ENCODE measurements at places on chromosomes 3 and 15.

DNA sequence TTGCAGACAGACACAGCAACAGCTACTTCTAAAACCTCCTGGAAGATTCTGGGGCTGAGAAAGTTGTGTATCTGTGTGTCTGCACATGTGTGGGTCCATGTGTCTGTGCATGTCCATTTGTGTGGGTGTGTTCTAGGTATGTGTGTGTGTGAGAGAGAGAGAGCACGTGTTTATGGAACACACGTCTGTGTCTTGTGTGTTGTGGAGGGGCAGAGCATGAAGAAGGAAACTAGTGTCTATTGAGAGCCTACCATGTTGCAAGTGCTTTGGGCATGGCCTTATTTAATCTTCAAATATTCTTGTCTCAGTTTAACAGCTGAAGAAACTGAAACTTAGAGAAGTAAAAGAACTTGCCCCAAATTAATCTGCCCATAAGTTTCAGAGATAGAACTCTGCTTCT, 327.5 kb downstream of the UACA start:
- no peak for DNase-seq

DNA sequence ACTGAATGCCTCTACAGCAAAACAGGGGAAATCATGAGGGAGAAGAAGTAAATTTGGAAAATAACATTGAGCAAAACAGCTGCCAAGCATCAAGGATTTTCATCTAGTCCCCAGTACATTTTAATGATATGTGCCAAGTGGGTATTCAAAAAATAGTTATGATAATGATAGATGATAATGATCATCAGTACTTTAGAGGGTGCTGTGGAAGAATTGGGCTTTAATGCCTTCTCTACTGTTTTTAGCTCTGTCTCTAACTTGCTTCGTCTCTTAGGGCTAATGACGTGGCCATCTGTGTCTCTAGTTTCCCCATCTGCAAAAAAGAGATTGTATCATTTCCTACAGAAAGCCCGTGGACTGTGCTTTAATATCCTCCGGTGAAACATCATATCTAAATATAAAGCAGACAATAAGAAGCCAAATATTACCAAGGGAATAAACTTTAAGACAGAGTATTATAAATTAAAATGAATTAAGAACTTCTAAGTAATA, 10.2 kb upstream of the FSIP1 start:
- DNase-seq = no peak

DNA sequence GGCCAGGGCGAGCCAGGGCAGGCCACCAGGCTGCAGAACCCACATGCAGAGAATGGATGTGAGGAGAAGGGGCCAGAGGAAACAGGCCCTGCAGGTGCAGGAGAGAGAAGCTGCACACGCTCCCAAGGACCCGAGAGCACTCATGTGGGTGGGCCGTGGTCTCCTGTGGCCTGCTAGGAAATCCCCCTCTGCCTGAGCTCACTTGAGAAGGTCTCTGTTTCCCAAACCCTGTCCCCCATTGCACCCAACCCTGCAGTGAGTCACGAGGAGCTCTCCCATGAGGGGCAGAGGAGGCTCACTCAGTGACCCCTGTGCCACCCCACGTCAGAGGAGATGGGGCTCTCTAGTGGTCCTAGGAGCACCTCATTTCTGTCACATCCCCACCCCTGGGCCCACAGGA, 111.1 kb downstream of the KLF13 start:
- no peak for DNase-seq

- no peak for DNase-seq
Observed at GRCh38 chr3:38647217-38647970, 2.1 kb downstream of the SCN5A start.

GRCh38 chr15:75202251-75203016, 752 bp downstream of the C15orf39 start:
- DNase-seq = peak; percentile 66

- no peak for DNase-seq
Observed at GRCh38 chr3:157305392-157305791, 131.3 kb upstream of the PTX3 start.

DNA sequence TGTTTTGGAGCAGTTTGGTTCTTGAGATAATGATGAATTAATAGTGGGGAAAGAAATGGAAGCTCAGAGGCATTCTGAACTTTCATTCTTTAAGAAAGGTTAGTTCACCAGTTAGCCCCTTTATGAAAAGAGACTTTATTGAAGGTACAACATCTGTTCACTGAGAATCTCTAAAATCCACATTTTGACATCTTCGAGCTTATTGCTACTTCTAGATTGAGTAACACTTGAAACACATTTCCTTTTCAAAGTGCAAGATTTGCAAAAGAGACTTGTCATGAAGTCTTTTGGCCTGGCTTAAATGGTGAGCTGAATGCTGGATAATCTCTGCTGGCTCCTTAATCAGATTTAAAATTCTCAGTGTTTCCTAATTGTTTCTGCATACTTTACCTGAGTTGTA, 42.3 kb downstream of the RAB8B start:
- DNase-seq = no peak

GRCh38 chr15:50773389-50773788, 7.9 kb upstream of the SPPL2A start:
- DNase-seq = no peak

DNA sequence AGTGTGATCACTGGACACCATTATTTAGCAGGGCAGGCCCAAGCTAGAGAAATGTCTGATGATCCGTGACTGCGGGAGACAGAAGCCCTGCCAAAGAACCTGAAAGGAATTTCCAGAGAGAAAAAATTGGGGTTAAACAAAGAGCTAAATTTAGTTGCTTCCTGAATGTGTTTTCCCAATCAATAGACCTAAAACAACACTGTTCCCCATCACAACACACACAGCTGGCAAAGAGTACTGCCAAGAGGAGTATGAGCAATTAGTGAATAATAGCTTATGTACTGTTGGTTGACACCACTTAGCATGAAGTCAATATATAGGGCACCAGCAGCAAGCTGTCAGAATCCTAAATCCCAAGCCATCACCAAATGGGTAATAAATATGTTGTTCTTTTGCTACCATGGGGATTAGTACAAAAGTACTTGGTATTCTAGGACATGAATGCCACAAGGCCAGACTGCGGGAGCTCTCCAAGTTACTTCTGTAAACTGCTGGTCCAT, 35.7 kb downstream of the CLK3 start:
- DNase-seq = no peak

DNA sequence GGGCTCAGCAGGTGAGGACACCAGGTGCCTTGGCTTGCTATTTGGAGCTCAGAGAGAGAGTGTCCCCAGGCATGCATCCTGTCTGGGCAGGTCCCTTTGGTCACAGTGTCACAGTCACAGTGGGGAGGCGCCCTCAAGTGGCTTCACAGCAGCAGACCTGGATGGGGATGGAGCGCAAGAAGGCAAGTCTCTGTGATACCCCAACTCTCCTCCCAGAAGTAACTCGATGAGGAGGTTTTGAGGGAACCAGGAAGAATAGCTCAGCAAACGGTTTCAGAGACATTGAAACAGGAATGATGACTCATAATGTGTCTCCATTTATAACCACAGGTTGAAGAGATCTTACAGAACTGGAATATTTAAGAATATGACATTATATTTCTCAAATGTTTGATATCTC, 66.5 kb upstream of the SH3GL3 start:
- DNase-seq = no peak

GRCh38 chr15:29938361-29939335, 116.4 kb upstream of the TJP1 start:
- DNase-seq = no peak

GRCh38 chr3:25831578-25831977, 41.7 kb downstream of the OXSM start:
- DNase-seq = no peak

- DNase-seq = no peak
Observed at GRCh38 chr3:28699283-28699682, 350.7 kb upstream of the AZI2 start.

GRCh38 chr3:105938806-105939205, 70.0 kb upstream of the CBLB start:
- DNase-seq = no peak

GRCh38 chr3:168117059-168117458, 21.3 kb upstream of the GOLIM4 start:
- no peak for DNase-seq

DNA sequence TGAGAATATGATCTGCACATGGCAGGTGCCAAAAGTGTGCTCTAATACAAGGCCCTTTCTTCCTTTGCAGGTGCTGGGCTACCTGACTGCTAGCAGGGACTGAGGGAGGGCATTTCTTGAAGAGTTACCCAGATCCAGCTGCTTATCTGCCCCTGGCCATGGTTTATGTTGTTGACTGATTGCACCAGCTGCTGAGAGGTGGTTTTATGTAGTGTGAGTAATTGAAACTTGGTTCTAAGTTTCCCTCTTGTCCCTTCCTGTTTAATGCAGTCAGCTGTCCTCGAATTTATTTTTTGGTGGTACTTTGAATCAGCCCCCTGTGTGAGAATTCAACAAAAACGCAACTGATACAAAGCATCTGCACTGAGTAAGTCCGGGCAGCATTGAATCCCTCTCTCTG, 288.3 kb upstream of the C2CD4B start:
- DNase-seq = no peak

GRCh38 chr3:127899200-127899599, 15.8 kb upstream of the KBTBD12 start:
- DNase-seq = no peak

- no peak for DNase-seq
Observed at GRCh38 chr3:111639316-111639715, 44.2 kb upstream of the ZBED2 start.

- no peak for DNase-seq
Observed at GRCh38 chr15:36814708-36815107, 235.3 kb downstream of the CDIN1 start.

DNA sequence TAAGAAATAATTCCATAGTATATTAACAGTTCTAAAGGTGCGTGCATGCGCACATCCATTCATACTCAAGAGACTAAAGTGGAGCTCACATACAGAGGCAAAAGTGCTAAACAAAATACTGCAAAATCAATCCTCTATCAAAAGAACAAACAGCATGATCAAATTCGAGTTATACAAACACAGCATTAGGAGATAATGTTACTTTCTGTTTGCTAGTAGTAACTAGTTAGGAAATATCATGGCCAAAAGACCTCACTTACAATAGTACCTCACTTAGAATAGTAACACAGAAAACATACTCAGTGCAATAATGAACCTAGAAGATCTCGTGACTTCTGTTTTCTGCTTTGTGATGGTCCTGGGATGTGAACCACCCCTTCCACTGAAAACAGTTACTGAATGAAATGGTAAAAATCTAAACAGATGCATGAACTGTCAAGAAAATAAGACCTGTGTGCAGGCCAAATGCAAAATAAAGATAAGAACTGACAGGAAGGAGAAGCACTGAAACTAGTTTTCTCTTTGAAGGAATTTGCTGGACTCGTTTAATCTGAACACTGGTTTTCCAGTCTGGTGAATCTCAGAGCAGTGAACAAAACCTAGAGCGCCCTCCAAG, 20.9 kb upstream of the CEMIP start:
- DNase-seq = no peak

- DNase-seq = no peak
Observed at GRCh38 chr15:70087708-70088352, 9.9 kb downstream of the TLE3 start.

- DNase-seq = no peak
Observed at GRCh38 chr3:20105513-20106280, 65.5 kb downstream of the KAT2B start.

DNA sequence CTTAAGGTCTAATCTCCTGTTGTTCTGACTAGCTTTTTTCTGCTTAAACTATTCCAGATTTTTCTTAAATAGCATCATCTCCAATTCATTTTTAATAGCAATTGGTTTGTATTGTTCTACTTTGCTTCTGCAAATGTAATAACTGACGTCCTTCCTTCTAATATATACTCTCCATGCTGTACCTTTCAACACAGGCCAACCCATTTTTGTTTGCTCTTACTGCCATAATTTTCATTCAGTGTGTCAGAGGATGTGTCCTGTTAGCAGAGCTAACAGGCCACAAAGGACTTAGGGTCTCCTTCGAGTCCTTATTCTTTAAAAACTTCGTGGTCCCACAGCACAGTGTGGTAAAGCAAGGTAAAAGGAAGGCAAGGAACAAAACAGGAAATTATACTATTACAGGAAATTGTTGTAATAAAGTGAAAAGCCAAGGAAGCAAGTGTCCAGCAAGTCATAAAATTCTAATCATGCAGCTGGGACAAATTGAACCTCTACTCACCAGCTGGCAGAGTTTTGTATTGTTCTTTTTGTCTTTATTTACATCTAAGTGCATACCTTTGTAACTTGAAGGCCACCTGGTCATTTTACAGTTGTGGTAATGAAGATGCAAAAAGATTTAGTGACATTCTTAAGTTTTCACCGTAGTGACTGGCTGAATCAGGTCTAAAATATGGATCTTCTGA, 64.9 kb upstream of the ZBTB20 start:
- no peak for DNase-seq

GRCh38 chr15:80090879-80091503, 31.5 kb downstream of the ZFAND6 start:
- DNase-seq = no peak

DNA sequence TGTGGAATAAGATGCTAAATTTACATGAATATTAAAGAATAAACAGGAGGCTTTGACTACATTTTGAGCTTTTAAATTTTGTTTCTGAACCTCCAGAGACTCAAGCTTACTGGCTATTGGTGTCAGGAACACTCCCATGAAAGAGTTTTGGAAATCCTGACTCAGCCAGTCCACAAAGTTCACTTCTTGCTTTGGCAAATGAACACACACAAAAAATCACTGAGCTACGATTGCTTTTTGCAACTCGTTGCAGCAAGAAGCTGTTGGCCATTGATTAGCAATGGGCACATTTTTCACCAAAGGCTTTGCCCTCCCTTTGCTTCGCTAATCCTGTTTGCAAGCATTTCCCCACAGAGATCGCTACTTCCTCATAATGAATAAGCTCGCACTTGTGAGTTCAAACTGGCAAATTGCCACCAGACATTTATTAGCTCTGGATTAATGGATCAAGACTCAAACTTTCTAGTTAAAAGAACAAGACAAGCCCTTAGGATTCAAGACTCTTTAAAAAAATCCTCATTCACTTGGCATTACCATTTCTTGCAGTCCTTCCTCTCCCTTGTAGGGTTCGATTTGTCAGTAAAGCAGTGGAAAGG, 343.2 kb upstream of the ONECUT1 start:
- no peak for DNase-seq

DNA sequence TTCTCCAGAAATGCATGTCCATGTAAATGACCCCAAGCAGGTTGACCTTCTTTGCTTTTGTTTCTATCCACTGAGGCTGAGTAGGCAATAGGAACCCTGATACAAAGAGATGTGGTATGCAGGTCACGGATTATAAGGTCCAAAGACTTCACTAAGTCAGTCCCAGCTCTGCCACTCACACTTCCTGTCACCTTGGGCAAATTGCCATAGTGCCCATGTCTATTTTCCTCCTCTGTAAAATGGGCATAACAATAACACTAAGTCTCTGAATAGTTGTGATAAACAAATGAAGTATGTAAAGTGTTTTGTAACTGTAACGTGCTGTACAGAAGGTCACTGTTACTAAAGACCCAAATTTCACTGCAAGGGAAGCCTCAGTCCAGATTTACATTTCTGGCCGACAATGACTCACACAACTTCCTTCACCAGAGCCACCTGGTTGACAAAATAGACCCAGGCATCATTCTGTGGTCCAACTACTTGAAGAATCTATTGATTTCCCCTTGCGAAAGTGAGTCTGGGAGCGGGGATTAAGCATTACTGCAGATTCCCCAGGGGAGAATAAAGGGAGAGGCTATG, 175.4 kb upstream of the LPP start:
- DNase-seq = no peak

GRCh38 chr3:32376115-32376514, 15.5 kb upstream of the CMTM7 start:
- no peak for DNase-seq

All from stimulated activated CD8-positive, alpha-beta memory T cell treated with anti-CD3 and anti-CD28 coated beads, Interleukin-4, amount 100 ng/mL, for 1 hour (primary cell).